ENCODE measurements at places on chromosomes 1 and 21. TPM values are rescaled to one million over a fixed set of nuclear protein-coding genes. Genes with fewer than 3 reads are reported as not detected.

DNA sequence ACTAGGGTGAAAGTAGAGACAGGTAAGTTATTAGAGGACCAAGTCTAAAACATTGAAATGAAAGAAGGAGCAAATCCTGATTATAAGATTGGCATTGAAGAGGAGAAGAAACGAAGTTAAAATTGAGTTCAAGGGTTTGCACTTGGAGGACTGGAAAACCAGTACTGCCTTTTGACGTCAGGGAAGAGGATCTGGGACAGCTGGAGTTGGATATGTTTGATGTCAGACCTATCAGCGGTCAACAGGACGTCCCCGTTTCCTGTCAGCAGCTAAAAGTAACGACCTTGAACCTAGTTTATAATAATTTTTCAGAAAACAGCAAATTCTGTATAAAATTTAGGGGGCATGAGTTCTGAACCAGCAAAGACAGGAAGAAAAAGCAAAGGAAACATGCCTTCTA is 1.2 kb upstream of the NID1 start:
- no peaks in the 10 kb centered on the region for H3K27me3 ChIP-seq

DNA sequence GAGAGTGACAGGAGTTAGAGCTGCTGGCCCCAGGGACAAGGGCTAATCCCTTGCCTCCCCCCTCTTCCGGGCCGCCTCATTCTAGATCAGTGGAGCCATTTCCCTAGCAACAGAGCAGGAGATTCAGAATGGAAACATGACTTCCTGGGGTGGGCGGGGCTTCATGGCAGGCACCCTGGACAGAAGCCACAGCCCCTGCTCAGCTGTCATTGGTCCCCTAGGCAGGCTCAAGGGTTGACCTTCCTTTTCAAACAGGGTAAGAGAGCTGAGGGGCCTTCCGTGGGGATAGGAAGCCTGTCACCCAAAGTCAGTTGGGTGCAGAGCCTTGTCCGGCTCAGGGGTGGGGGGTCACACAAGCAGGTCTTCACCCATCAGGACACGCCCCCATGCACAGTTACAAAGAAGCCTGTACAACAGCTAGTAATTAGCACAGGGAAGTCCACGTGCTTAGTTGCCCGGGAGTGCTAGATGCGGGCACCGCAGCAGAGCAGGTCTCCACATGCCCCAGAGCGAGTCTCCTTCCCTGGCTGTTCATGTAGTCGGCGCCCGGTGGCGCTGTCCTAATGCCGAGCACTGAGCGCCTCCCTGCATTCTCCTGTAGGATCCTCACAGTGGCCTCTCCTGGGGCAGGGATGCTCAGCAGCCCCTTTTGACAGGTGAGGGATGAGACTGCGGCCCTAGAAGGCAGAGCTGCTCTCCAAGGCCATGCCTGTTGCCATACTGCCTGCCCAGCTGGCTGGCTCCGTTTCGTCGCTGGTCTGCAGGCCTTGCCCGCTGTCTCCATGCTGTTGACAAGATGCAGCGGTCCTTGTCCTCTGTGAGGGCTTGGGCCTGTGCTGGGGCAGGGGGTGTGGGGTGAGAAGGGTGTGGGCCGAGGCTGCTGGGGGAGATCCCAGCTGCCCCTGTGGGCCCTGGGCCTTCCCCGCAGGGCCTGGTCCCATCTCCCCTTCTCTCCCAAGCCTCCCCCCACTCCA is 5.1 kb downstream of the TMEM201 start:
- peak; percentile 51 for DNase-seq
- no peak overlapping the region for H3K27ac ChIP-seq
- no peaks in the 10 kb centered on the region for H3K36me3 ChIP-seq
- no peaks in the 10 kb centered on the region for H3K27me3 ChIP-seq

DNA sequence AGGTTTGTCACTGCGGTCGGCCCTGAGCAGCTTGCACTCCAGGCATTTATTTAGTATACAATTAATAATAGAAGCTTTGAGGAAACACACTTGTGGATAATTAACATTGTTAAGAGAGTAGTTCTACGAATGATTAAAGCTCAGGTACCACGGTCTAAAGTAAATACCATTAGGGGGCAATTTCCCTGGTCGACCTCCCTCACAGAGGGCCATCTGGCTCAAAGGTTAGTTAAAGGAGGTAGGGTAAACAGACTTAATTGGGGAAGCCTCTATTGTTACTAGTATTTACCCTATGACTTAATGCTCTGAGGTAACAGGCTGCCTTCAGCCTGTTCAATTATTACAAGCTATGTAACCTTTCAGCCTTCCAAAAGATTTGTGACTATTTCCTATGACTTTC is 122.3 kb upstream of the SLC44A3 start:
- peaks cover 3% of the 10 kb centered on the region for H3K4me1 ChIP-seq
- H3K27me3 ChIP-seq, result no peaks in the 10 kb centered on the region
- H3K27ac ChIP-seq, result peak overlapping the region; percentile 59
- no peak overlapping the region for H3K4me3 ChIP-seq
- no peak for DNase-seq
- H3K36me3 ChIP-seq, result no peaks in the 10 kb centered on the region

TMEM81 gene
- 3.6 TPM for total RNA-seq

Measured in ovary (tissue), 10 donors.